ENCODE measurements at places on chromosomes 16 and 17. TPM values are rescaled to one million over a fixed set of nuclear protein-coding genes. Genes with fewer than 3 reads are reported as not detected.

MYH4 gene
- not detected for total RNA-seq

NHERF1 gene
- 129 TPM for total RNA-seq

POLG2 gene
- 51.5 TPM for total RNA-seq

IRF8 gene
- 0.61 TPM for total RNA-seq
